NAMALWA (cell line): ENCODE measurements at places on chromosomes 3 and 15.

DNA sequence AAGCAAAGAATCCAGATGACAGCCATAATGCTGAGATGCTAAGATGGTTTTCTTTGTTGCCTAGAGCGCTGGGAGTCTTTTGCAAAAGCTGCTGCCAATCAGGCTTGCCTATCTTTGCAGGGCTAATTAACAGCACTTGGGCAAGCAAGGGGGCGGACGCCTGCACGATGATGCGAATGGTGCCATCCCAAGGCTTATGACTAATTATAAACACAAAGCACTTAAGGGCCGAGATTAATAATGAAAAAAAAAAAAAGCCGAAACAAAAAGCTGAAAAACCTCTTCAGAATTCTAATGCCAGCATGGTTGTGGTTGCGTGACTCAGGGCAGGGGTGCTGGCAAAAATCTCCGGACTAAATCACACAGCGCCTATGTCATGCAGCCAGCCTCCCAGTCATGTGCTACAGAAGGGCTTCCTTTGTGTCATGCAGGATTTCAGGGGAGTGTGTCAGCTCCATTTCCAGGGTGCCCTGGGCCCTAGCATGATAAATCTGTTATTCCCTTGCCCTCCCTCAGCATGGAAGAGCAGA lies 185.0 kb upstream of the ANKRD28 start:
- DNase-seq, result no peak

- DNase-seq, result no peak
Measured at GRCh38 chr15:49686599-49686998, 65.8 kb downstream of the DTWD1 start.

DNA sequence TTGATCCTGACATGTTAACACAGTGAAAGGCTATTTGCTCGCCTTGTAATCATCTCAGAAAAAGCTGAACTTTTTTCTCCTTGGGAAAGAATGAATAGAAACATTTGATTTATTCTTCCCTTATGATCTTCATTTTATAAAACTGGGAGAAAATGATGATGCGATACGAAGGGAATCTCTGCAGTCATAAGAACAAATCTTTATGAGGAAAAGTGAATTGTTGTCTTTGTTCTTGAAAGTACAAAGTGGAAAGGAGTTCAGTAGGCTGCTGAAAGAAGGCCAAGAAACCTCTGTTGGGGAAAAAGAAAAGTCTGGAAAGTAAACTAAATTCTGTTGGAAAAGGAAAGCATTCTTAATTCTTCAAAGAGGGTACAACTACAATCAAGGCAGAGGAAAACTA lies 248.8 kb downstream of the NSUN3 start:
- DNase-seq, result no peak

- no peak for DNase-seq
Measured at GRCh38 chr3:28077572-28077971, 163.8 kb upstream of the CMC1 start.

GRCh38 chr3:175287361-175287963 lies 428.3 kb downstream of the NAALADL2 start:
- DNase-seq, result peak; percentile 75

DNA sequence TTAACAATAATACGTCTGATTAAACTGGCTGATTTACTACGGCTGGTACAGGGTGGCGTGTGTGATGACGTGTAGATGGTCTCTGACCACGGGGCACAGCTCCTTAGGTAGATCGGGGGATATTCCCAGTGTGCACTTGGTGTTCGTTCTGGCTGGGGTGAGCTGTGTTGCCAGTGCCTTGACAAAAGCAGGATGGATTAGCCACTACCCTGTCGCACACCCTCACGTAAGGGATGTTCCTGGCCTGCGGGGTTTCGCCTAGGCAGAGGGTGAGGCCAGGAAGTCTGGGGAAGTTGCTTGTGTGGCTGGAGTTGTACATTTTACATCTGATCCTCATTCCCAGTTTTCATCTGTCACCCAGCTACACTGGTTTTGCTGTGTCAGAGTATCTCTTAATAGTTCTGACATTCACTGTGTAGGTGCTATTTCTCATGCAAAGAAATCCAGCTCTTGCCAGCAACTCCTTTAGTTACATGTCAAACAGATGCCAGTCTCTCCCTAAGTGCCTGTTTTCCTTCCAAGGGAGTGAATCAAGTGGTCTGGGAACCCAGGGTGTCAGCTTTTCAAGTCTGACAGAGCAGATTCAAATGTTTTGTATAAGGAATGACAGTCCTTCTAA lies 66.1 kb upstream of the CCR4 start:
- DNase-seq, result no peak

GRCh38 chr3:46318207-46318927 lies 35.5 kb upstream of the CCR2 start:
- DNase-seq, result no peak

GRCh38 chr3:102165367-102165766 lies 269.4 kb upstream of the ZPLD1 start:
- DNase-seq, result no peak

GRCh38 chr3:141431411-141432378 lies 55.1 kb upstream of the RASA2 start:
- DNase-seq, result no peak

DNA sequence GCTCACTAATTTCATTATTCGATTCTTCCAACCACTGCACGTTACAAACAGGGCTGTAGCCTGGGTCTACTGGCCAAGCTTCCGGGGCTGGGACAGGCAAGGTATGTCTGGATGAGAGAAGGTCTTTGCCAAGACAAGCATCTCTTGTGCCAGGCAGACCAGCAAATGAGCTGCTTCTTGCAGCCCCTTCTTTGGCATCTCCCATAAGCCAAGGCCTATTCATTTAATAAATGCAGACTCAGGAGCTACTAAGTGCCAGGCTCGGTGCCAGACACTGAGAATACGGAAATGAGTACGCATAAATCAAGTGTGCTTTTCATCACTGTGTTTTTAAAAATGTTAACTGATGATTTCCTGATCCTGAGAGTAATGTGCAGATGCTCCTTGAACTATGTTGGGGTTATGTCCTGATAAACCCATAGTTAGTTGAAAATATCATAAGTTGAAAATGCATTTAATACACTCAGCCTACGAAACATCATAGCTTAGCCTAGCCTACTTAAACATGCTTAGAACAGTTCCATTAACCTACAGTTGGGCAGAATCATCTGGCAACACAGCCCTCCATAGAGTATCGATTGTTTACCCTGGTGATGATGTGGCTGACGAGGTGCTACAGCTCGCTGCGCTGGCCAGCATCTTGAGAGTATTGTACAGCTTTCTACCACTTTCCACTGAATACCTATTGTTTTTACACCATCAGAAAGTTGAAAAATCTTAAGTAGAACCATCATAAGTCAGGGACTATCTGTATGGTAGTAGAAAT lies 135.0 kb upstream of the CTDSPL start:
- DNase-seq, result no peak

DNA sequence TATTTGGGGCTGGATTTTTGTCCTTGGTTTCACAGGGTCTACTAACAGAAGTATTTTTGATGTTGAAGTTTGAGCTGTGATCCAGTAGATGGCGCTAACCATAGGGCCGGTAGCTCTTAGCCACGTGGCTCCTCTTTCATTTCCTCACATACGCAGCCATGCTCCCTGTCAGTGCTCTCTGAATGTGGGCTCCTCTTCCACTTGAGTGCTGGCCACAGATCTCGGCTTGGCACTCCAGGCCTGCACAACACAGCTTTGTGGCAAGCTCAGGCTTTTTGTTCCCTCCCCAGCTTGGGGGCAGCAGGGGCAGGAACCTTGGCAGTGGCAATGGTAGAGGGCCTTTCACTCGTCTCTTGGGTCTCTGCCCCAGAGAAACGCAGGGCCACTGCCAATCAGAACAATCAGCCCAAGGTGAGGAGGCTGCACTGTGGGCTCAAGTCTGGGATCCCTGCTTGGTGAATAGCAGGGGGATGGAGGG lies 18.6 kb upstream of the DNAAF4 start:
- peak; percentile 70 for DNase-seq

DNA sequence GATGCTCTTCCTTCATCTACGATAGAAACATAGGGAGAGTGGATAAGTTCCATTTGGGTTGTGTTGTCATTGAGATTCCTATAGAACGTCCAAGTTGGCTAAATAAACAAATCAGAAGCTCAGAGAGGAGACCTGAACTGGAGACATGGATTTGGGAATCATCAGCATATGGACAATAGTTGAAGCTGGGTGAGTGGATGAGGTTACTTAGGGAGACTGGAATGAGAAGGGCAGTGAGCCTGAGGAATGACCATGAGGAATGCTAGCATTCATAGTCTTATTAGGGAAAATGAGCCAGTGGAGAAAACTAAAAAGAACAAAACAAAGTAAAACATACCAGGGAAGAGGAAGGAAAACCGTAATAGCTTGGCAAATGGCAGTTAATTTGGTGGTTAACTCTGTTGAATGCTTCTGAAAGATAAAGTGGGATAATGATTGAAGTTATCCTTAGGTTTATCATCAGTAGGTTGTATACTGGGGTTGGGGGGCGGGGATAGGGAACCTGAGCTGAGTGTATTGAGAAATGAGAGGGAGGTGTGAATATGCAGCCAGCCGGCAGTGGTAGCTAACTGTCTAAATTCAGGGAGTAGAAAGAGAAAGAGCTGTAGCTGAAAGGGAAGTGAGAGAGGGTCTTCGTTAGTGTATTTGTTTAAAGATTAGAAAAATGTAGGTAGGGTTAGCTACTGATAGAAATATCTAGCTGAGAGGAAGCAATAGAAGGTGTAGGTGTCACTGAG lies 74.6 kb downstream of the ARHGEF26 start:
- DNase-seq, result no peak

GRCh38 chr15:79101866-79102581 lies 11.4 kb upstream of the RASGRF1 start:
- no peak for DNase-seq

GRCh38 chr3:9081184-9081818 lies 118.0 kb upstream of the RAD18 start:
- DNase-seq, result no peak

DNA sequence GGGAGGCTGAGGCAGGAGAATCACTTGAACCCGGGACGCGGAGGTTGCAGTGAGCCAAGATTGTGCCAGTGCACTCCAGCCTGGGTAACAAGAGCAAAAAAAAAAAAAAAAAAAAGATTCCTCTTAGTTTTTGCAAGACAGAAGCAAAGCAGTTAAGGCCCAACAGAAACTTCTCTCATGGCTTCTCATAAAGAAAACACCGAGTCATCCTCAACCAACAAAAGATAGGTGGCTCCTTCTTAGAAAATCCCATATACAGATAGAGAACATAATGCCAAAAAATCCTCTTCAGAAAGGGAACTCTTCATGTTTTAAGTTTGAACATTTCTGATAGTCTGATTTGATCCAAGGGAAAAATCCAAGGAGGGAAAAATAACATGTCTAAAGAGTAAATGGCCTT lies 12.5 kb upstream of the SKIL start:
- no peak for DNase-seq

DNA sequence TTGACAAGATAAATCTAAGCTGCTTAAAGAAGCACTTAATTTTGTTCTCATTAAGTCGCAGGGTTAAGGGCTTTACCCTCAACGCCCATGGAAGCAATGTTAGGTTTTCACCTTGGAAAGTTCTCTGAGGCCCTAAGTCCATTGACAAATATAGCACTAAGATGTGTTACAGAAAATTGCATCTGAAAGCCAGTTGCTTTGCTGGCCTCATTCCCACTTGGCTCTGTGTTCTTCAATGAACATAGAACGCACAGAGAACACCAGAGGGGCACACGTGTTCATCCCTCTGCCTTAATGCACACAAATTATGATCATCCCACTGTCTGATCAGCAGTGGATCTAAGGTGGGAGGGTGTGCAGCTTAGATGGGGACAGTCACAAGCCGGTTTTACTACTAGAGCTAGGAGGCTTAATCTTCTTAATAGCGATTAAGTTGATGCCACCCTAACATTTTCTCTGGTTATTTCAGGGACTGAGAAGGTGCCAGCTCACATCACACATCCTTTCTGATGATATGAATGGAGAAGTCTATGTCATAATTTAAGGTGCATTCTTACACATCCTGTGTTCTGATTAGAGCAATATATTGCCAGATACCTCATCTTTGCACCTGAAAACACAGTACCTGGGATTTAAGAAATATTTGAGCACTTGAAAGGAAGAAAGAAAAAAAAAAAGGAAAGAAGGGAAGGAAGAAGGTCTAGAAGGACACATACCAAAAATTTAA lies 224.4 kb upstream of the ICE2 start:
- no peak for DNase-seq

GRCh38 chr3:123423031-123423430 lies 25.9 kb downstream of the ADCY5 start:
- no peak for DNase-seq

GRCh38 chr3:25460751-25461150 lies 32.7 kb downstream of the RARB start:
- no peak for DNase-seq

DNA sequence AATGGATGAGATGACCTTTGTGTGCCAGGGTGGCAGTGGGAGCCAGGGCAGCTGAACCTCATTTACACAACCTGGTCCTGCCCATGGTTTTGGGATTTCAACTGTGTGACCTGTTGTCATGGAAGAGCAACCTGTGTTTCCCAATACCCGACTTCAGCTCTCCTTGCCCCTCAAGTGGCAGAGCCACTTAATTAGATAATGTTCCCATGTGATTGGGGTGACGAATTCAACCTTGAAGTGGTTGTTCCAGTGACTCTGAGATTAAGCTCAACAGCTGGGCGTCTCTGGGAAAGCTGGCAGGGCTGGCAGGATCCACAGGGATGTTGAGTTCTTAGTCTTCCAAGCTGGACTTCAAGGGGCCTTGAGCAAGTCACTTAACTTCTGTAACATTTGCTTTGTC lies 71.0 kb downstream of the THSD4 start:
- no peak for DNase-seq

DNA sequence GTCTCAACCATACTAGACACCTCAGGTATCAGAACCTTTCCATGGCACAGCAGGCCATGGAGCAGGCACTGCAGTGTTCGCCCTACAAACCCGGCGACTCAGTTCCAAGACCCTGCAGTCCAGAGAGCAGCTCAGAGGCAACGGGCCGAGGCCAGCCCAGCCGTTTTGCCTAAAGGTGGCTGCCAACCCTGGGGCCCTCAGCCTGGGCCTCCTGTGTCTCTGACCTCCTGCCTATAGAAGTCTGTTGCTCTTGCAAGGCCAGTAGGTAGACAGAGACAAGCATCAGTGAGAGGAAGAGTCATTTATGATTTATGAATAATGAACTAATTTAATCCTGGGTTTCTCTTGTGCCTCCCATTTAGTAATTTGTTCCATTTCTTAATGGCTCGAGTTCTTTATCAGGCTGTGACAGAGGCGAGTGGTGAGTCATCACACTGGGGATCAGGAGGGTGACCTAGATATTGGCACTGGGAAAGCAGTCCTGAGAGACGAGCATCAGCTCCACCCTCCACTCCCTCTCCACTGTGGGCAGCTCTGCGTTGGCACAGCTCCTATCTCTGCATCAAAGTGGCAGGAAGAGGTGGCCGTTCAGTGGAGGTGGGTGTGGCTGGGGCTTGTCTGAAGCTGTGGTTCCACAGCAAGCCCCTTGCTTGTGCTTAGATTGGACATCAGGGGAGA lies 79.8 kb downstream of the ABHD5 start:
- no peak for DNase-seq

DNA sequence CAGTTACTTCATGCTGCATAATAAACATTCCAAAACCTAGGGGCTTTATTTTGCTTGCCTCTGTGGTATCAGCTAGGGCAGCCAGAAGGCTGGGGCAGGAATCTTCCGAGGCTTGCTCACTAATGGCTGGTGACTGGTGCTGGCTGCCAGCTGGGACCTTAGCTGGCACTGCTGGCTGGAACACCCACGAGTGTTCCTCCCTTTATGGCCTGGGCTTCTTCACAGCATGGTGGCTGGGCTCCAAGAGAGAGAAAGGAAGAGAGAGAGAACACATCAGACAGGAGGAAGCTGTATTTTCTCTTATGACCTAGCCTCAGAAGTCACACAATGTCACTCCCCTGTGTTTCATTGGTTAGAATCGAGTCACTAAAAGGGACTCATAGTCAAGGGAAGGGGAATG lies 23.9 kb upstream of the CDCP1 start:
- no peak for DNase-seq
